Nucleus accumbens (tissue), 56 donors: ENCODE measurements at places on chromosomes 11 and 22.
A peak's percentile ranks its signal among the peaks of the same experiment; 100 is the strongest.

GRCh38 chr22:46750863-46751443, 11.5 kb upstream of the TBC1D22A start:
- no peak for DNase-seq

GRCh38 chr11:12111549-12112520, 1.4 kb downstream of the MICAL2 start:
- DNase-seq, result no peak

- DNase-seq, result no peak
Measured at GRCh38 chr11:114308689-114309089, 12.5 kb downstream of the NNMT start.

- DNase-seq, result peak; percentile 10
Measured at GRCh38 chr11:110763249-110764011, 51.2 kb upstream of the ARHGAP20 start.

DNA sequence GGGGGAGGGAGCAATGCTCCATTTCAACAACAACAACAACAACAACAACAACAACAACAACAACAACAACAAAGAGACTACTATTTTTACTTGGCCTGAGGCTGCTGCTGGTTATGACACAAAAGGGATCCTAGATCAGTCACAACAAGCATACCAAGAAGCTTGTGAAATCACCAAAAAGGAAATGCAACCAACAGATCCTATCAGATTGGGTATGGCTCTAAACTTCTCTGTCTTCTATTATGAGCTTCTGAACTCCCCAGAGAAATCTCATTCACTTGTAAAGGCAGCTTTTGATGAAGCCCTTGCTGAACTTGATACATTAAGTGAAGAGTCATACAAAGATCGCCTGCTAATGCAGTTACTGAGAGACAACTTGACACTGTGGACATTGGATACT, 10.5 kb upstream of the MS4A2 start:
- DNase-seq, result no peak

GRCh38 chr22:43520632-43521039, 108.8 kb downstream of the MPPED1 start:
- no peak for DNase-seq

DNA sequence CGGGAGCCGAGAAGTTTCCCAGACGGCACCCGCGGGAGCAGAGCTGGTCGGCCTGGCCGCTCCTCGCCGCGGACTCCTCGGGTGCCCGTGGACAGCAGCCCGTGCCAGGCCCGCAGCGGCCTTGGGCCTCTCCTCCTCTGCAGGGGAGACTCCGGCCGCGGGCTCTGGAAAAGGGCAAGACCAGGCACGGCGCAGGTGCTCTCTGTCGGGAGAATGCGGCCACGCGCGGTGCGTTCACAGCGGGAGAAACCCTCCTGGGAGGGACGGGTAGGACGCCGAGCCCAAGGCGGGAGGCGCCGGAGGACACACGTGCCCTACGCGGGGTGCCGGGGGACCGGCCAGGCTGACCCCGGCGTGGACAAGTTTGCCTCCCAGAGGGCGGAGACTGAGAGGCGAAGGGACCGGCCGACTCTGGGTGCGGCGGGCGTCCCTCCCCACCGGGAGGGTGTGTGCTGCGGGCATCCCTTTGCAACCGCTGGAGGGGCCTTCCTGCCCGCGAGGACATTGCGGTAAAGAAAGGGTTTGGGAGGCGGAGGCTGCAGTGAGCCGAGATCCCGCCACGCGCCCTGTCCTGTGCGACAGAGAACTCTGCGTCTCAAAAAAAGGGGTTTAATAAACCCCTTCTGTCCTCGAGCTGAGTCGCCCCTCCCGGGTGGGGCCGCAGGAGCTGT, 2.3 kb downstream of the IFITM1 start:
- DNase-seq, result no peak

DNA sequence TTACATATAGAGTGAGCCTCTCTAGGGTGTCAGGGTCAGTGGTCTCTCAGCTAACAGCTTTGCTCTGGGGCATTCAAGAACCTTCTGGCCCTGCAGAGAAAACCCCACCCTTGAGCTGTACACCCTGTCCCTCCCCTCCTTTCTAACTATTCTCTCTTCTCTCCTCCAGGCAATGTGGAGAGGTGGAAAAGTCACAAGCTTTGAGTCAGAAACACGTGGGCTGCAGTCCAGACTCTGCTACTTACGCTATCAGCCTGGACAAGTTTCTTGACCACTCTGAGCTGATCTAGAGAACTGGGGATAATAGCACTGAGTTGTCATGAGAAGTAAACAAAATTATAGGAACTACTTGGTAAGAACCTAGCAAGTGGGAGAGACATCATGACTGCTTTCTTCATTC, 10.7 kb upstream of the FAM83F start:
- no peak for DNase-seq

GRCh38 chr22:17350292-17350691, 19.0 kb upstream of the CECR2 start:
- no peak for DNase-seq

DNA sequence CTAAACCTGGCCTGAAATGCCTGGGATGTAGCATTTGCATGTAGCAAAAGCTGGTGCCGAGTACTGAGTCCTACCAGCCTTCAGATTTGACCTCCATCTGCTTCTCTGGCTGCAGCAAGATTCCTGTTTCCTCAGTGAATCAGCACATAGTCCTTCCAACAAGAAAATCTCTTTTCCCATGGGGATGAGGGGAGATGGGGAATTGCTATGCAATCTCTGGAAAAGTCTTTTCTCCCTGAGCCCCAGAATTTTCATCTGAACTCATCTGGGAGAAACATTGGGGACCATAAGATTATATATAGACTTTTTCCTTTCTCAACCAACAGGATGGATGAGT, 32.0 kb upstream of the YWHAH start:
- no peak for DNase-seq

GRCh38 chr22:33272180-33272579, 214.0 kb upstream of the SYN3 start:
- no peak for DNase-seq

DNA sequence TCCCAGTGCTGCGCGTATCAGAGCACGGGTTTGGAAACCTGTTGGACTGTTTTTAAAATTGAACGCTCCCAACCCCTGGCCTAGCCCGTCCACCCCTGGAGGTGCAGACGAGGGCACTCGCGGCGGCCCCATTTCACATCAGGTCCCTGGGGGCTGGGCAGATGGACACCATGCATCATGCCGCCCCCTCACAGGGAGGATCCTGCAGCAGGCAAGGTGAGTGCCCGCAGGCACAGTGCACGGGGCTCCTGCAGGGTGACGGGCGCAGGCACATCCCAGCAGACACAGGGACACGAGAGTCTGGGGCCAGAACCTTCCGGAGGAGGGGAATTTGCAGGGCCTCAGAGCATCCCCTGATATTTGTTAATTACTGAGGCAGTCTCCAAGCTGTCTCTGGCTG, 7.3 kb downstream of the ANO9 start:
- DNase-seq, result no peak

DNA sequence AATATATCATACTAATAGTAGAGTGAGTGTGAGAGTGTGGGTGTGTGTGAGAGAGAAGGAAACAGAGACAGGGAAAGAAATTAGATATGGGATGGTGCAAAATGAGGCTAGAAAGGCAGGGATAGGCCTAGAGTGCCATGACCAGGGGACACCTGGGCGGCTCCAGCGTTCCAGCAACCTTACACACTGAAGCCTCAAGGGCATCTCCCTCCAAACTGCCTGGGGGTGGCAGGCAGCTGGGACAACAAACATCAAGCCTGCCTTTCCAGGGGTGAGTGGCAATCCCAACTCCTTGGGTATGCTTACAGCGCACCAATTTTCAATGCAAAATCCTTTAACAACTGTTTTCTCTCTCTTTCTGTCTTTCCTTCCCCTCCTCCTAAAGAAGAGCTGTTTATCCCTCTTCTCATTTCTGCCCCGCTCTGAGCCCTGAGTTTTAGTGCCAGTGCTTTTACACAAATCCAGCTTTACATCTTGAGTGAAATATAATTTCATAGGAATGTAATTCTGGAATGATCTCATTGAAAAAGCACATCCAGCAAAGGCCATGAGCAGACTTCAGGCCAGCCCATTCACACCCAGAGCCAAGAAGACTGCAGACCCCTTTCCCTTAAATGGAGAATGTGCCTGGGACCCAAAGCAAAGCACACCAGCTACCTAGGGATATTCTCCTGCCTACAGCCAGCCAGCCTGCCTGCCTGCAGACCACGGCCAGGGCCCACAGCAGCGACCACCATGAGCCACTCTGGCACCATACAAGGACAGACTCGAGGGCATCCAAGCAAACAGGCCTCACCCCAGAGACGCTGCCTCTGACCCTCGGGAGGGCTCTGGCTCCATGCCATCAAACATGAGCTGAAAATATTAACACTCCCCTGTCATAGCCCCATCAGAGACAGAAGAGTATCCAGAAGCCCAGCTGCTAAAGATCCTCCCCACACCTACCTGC, 90.3 kb downstream of the RPL27A start:
- DNase-seq, result no peak

DNA sequence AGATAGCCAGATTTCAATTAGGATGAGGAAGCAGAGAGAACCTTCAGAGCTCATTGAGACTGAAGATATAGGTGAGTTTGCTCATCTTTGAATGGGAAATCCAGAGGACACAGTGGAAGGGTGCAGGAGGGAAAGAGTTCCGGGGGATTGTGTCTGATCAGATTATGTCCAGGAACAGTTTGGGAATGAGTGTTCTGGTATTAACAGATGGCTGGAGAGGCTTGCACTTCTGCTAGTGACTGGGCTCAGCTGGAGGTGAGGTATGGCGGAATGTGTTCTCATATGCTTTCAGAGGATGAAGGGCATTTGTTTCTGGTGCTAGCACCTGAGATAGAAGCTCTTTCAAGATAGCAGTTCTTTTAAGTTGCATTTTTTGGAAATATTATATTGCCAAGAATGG, 27.6 kb downstream of the ALKBH3 start:
- DNase-seq, result no peak

DNA sequence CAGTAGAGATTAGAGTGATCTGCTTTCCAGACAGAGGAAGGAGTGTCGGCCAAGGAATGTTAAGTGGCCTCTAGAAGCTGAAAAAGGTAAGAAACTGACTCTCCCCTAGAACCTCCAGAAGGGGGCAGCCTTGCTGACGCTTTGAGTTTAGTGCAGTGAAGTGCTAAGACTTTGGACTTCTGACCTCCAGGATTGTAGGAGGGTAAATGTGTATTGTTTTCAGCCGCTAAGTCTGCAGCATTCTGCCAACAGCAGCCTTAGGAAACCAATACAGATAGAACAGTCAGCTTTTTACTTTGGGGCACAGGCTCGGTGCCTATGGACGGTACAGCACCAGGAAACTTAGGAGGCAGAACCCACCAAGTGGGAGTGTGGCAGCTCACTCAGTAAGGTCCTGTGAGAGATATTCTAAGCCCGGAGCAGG, 3.6 kb upstream of the TBC1D22A start:
- DNase-seq, result no peak

- no peak for DNase-seq
Measured at GRCh38 chr11:43359422-43359818, 700 bp downstream of the TTC17 start.

GRCh38 chr22:49554296-49554625, 273.4 kb downstream of the BRD1 start:
- no peak for DNase-seq

GRCh38 chr11:120184946-120185705, 25.7 kb upstream of the OAF start:
- DNase-seq, result no peak

- no peak for DNase-seq
Measured at GRCh38 chr22:23566705-23567475, 13.2 kb downstream of the IGLL1 start.

GRCh38 chr11:104772806-104773241, 125.4 kb downstream of the CASP12 start:
- DNase-seq, result no peak

- DNase-seq, result peak; percentile 32
Measured at GRCh38 chr11:62508336-62509058, 38.1 kb downstream of the AHNAK start.

DNA sequence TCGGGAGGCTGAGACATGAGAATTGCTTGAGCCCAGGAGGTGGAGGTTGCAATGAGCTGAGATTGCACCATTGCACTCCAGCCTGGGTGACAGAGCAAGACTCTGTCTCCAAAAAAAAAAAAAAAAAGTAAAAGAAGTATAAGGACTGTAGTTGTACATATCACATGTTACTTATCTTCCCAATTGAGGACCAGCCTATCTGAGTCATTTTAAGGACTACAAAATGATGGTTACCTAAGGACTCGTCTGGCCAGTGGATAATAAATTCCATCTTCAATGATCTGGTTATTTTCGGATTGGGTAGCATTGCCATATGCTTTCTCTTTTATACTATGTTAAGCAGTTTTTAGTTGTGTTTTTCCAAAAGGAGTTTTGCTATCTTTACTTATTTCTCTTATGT, 55.3 kb downstream of the PPFIA1 start:
- DNase-seq, result no peak

DNA sequence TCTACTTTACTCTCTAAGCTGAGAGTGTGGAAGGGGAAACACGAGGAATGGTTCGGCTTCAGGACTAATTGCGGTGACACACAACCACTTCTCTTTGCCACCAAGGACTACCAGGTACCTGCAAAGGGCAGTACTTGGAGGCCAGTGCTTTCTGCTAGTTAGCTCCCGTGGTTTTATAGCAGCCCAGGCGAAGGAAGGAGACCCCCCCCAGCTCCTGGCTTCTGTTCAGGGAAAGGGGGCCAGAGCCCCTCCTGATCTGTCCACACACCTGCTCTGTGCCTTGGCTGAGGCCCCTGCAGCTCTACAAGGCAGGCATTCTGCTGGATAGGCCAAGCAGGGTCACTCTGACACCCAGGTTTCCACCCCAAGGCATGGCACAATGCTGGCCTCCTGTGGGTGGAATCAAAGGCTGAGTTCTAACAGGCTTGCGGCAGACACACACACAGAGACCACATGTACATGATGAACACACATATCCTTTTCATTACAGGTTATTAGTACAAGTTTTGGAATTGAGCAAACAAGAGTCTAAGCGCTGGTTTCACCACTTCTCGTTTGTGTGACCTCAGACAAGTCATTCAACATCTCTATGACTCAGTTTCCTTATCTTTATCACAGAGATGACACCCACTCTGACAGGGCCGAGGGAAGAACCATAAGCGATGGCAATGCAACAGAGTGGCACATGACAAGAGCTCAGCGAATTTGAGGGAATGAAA, 7.5 kb downstream of the SERPIND1 start:
- DNase-seq, result no peak

DNA sequence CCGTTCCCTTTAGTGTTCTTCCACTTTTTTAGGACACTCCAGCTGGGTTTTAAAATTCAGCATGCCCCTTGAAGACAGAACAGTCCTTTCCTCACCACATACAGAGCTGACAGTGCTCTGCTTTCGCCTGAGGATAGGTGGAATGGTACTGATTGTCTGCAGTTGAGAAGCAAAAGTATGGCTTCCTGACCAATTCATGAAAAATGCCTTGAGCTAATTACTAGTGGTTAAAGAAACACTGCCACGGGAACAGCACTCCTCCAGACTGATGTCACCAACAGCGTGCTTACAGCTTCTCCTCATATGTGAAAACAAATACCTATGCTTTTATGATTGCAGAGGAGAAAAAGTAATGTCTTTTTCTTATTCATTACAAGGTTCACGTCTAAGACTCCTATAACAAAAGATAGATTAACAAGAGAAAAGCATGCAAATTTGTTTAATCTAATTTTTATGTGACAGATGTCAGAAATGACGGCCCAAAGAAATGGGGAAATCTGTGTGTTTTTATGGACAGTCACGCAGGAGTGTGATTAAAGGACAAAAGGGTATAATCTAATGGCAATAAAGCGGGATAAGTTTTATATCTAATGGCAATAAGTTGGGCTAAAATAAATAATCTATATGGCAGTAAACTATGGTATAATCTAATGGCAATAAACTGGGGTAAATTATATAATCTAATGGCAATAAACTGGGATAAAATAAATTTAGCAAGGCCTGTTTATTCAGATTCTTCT, 123.4 kb upstream of the ARHGAP42 start:
- DNase-seq, result no peak
